Cerebellum (tissue), 4 donors: ENCODE measurements at places on chromosomes 4 and X.

DNA sequence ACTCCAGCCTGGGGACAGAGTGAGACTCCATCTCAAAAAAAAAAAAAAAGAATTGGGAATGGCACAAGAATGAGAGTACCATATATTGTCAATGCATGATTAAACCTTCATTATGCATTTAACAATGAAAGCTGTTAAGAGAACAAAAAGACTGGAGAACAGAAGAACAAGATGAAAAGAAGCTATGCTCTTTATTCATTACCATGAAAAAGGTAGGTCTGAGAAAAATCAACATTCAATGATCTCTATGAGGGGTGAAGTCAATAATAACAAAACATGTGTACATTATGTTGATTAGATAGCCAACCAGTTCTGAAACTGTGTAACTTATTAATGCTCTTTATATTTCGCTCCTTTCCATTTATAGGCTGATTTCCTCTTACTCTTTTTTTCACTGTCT, 100.9 kb downstream of the BRWD3 start:
- no peak for DNase-seq

DNA sequence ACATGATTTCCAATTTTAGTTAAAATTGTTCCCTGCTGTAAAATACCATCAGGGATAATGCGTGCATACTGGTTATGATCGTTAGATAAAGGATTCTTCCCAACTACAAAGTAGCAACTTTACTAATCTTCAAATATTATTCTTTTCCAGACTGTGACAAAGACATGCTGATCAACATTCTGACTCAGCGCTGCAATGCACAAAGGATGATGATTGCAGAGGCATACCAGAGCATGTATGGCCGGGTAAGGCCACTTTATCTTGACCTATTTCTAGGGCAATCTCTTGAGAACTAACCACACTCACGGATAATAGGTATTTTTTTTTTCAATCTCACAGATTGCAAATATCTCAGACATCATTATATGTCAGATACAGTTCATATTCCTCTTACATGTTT, 47.0 kb downstream of the ANXA10 start:
- DNase-seq, result no peak

- no peak for DNase-seq
Observed at GRCh38 chr4:69601065-69601464, 38.4 kb downstream of the UGT2A2 start.

DNA sequence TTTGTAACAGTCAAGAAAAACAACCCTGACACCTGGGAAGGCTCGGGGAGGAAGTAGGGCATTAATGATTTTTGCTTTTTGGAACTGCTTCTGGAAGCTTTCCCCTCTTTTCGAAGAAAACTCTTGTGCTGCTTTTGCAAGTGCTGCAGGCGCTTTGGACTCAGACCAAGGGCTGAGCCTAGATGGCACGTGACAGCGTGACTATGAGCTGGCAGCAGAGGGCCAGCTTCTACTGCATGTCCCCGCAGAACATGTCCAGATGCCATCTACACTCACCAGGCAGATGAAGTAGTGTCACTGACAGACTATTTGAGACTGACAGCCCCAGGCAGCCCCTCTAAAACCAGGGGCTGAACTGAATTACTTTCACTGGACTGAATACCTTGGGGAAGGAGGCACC, 6.2 kb downstream of the NR0B1 start:
- DNase-seq, result no peak

DNA sequence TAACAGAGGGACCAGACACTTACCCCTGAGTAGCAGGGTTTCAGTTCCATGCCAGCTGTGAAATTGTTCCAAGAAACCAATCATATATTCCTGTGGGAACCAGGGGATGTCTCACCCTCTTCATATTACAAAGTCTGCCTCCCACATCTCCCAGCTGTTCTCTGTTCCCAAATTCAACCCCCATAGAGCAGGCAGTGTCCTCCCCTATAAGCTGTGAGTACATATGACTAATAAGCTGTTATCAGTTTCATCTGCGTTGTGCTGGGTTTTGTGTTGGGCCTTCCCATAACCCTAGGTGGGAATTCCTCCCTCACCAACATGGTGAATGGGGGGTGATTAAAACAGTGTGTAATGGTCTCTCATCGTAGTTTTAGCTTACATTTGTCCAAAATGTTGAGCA, 41.0 kb downstream of the CEP44 start:
- no peak for DNase-seq

GRCh38 chrX:16476009-16476408, 173.9 kb upstream of the S100G start:
- no peak for DNase-seq
